Skeletal muscle cell (primary cell): ENCODE measurements at places on chromosomes 12 and 14.
A peak's percentile ranks its signal among the peaks of the same experiment; 100 is the strongest.

- DNase-seq, result no peak
Observed at GRCh38 chr12:204261-204678, 9.7 kb downstream of the SLC6A12 start.

DNA sequence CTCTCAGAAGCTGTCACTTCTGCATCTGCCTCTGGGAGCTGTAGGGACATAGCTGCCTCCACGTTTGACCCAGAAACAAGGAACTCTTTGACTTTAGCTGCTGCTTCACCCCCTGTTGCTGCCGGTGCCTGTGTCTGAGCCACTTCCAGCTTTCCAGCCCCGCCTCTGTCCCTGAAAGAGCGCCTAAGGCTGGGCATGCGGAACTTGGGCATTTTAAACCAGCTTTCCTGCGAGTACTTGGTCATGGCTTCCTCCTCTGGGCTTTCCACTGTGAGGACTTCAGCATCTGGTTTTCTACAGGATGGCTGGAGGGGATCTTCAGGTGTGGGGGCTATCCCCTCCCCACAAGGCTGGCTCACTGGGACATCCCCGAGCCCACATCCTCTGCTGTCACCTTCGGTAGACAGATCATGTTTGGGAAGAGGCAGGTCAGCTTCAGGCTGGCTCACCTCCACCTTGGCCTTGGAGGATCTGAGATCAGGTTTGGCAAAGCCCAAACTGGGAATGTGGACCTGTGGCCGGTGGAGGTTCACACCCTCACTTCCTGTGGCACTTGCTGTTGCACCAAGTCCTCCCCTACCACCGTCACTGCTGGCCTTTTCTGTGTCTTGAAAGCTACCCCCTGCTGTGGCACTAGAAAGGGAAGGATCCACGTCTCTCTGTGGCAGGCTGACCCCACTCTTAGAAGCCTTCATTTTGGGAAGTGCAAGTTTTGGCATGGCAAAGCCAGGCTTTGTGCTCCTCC, 15.2 kb downstream of the PLD4 start:
- no peak for DNase-seq

DNA sequence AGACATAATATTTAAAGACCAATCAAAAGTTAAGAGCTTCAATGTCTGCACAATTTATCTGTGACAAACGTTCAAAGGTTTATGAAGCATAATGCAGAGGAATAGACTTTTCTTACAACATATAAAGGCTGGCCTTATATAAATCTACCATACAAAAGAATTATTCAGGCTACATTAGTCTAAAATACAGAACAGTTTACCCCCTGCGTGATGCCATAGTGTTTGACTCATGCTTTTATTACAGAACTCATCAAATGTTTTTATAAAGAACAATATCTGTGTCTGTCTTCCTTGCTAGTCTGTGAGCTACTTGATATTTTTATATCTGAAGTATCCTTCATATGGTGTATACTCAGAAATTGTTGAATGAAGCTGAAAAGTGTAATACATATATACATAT, 1084.5 kb upstream of the FLRT2 start:
- DNase-seq, result no peak

GRCh38 chr14:81211844-81212243, 8.9 kb downstream of the GTF2A1 start:
- DNase-seq, result no peak

- no peak for DNase-seq
Observed at GRCh38 chr14:23054000-23054811, 3.1 kb downstream of the CDH24 start.

DNA sequence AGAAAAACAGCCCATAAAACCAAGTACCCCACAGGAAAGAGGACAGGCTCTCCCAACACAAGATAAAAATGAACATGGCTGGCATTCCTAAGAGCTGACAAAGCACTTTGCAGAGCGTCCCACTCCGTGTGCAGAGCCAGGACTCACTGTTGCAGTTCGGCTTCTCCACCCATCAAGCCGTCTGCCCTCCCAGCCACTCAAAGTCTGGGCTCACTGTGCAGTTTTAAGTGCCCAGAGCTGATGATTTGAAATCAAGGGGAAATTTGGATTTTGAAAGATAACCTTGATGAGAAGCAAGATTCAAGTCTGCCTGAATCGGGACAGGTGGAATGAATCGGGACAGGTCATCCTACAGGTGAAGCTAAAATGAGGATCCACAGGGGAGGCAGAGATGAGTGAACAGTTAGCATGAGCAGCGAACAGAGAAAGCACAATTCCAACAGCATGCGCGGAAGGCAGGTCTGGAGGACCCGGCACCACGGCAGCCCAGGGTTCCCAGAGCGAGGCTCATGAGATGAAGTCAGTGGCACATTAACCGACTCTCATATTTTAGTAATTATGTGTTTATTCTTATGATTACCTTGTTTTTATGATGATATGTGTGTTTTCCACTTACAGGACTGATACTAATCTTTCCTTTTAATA, 39.8 kb upstream of the GPR68 start:
- peak; percentile 25 for DNase-seq

GRCh38 chr12:130151846-130152245, 10.4 kb upstream of the FZD10 start:
- DNase-seq, result no peak

GRCh38 chr14:53509276-53510244, 356.4 kb upstream of the DDHD1 start:
- peak; percentile 87 for DNase-seq

- no peak for DNase-seq
Observed at GRCh38 chr12:24268663-24269186, 319.3 kb upstream of the SOX5 start.

DNA sequence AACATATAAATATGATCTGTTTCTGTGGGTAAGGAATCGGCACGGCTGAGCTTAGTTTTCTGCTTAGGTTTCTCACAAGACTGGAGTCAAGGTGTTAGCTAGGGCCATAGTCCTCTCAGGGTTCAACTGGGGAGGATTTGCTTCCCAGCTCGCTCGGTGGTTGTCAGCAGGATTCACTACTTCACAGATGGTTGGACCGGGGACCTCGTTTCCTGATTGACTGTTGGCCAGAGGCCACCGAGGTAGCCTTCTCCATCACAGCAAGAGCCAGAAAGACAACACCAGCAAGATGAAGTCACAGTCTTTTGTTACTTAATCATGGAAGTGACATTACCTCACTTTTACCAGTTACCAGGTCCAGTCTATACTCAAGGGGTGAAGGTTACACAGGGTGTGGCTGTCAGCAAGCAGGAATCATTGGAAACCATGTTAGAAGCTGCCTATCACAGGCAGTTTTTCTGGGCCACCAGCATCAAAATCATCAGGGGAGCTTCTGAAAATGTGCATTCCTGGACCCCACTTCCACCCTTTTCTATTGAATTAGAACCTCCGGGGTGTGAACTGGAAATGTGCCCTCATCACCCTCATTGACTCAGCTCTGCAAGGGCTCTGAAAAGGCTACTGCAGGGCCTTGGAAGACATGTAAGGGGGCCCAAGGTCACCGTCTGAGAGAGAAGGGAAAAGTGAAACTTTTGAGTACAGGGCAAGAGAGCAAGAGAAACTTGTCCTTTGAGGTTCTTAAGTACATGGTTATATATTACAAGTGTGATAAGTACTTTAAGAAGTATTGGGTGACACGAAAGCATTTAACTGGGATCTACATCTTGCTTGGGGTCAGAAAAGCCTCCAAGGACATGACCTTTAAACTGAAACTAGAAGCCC, 10.9 kb downstream of the COPS7A start:
- no peak for DNase-seq

DNA sequence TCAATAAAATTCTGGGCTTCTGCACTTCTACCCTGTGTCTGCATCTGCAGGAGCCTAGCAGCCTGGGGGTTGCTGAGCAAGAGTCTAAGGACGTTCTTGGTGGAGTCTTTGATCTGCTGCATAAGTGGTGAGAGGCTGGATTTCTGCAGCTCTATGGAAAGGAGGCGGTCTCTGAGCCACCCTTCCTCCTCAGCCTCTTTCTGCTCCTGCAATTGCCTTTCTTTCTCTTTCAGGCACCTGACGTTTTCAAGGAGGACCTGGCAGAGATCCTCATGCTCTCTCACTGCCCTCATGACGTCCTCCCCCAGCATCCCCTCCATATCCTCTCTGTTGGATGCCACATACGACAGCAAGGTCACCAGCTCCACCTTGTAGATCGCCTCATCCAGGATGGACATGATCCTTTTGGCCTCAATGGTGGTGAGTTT, 13.6 kb upstream of the TPCN1 start:
- DNase-seq, result no peak

- no peak for DNase-seq
Observed at GRCh38 chr12:110742096-110742717, 484 bp downstream of the PPP1CC start.

- DNase-seq, result peak; percentile 56
Observed at GRCh38 chr12:10722905-10723746, at the start of gene YBX3. TSS of gene YBX3 (minus strand) at chr12:10723323. CDS start at chr12:10723111, 212 bp downstream.

- peak; percentile 69 for DNase-seq
Observed at GRCh38 chr12:75666939-75667334, 155.5 kb upstream of the KRR1 start.

GRCh38 chr12:24444634-24445033, 495.2 kb upstream of the SOX5 start:
- no peak for DNase-seq

GRCh38 chr12:85781766-85782165, 54.4 kb downstream of the RASSF9 start:
- no peak for DNase-seq
